Endothelial cell of umbilical vein (primary cell): ENCODE measurements at places on chromosomes 12 and 14. TPM values are rescaled to one million over a fixed set of nuclear protein-coding genes. Genes with fewer than 3 reads are reported as not detected.

DNA sequence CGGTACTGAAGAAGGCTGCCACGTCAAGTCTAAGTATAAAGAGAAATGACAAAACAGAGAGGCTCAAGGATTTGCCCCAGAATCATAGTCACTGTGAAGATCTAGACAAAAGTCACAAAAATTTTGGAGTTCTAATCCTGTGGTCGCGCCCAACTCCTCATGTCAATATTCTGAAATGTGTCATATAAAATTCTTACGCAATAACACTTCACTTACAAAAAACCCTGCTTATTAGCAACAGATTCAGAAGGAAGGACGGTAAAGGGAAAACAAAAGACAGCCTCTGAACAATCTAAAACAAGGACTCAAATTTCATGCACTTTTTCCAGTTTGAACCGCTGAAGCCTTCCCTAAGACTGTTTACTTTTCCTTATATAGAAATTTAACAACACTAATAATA is 94.7 kb downstream of the TSPAN8 start:
- DNase-seq: no peak

Gene SIX1
- 0.40 and 0.55 TPM in 2 replicates for total RNA-seq

Gene C12orf56
- total RNA-seq: not detected in 2 replicates

- no peak for DNase-seq
Observed at GRCh38 chr14:76490735-76491134, 114.8 kb downstream of the ESRRB start.

GRCh38 chr12:19633641-19634040 is 194.3 kb downstream of the AEBP2 start:
- no peak for DNase-seq

DNA sequence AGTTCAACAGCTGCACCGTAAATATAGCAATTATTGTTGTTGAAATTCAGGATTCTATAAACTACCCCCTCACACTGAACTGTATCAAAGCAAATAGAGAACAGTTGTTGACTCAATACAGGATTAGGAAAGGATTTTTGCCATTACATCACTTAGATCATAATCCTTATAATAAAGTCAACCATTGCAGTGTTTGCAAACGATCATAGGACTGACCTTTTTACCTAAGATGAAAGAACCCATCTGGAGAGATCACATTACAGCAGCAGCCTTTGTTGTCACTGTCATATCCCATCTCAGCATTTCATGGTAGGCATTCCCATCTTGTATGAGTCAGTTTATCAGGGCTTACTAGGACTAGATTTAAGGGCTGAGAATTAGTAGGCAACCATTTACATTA is 96.1 kb downstream of the IPO8 start:
- peak; percentile 52 for DNase-seq

GRCh38 chr12:41930866-41931437 is 213.7 kb downstream of the GXYLT1 start:
- peak; percentile 40 for DNase-seq

Gene SVOP
- total RNA-seq: not detected in 2 replicates

Gene TOMM20L
- not detected in 2 replicates for total RNA-seq

- DNase-seq: no peak
Observed at GRCh38 chr14:95388699-95389098, 69.0 kb upstream of the CLMN start.

GRCh38 chr12:87930627-87931026 is 98.6 kb downstream of the C12orf50 start:
- no peak for DNase-seq

DNA sequence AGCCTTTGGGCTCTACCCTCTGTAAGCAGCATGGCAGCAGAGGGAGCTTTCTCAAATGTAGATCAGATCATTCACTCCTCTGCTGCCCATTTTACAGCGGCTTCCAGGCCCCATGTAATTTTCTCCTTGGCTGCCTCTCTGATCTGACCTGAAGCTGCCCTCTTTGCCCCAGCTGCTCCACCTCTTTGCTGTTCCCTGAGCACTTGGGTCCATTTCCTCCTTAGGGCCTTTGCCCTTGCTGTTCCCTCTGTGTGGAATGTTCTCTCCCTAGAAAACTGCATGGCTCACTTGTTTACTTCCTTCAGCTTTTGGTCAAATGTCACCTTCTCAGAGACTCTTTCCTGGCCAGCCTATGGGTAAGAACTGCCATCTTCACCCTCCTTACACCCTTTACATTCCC is 37.2 kb downstream of the SMOC1 start:
- no peak for DNase-seq

GRCh38 chr14:103696070-103696402 is 19.2 kb downstream of the XRCC3 start:
- DNase-seq: no peak

Gene SYCP3
- 0.25 and 0.29 TPM in 2 replicates for total RNA-seq

Gene LALBA
- total RNA-seq: not detected in 2 replicates

Gene CACNA1C
- total RNA-seq: not detected in 2 replicates

- DNase-seq: no peak
Observed at GRCh38 chr12:72036393-72036792, 97.7 kb downstream of the TPH2 start.

DNA sequence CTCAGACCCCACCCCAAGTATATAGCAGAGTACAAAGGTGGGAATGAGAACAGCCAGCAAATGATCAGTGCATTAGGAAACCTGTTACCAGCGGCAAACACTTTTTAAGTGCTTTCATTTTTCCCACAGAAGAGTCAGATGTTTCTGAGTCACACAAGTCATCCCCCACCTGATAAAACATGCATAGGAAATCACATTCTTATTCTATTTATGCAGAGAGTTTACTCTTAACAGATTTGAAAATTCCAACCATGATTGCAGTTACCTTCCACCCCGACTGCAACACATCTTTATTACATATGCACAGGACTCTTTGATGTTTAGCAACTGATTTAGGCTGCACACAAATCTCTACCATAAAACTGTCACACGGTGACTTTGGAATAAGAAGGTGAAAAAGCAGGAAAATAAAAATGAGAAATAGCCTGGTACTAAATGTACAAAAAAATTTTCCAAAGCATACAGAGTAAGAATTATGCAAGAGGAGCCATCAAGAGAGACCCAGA is 236.4 kb downstream of the PAWR start:
- DNase-seq: peak; percentile 93

DNA sequence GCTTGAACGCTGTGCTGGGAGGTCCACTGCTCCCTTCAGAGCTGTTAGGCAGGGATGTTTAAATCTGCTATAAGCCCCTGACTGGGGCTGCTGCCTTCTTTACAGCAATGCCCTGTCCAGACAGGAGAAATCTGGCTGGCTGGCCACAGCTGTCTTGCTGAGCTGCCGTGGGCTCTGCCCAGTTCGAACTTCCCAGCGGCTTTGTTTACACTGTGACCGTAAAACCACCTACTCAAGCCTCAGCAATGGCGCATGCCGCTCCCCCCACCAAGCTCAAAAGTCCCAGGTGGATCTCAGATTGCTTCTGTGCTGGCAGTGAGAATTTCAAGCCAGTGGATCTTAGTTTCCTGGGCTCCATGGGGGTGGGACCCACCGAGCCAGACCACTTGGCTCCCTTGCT is 35.8 kb downstream of the CKAP4 start:
- DNase-seq: no peak

GRCh38 chr12:93991829-93992461 is 156.4 kb upstream of the PLXNC1 start:
- DNase-seq: no peak

DNA sequence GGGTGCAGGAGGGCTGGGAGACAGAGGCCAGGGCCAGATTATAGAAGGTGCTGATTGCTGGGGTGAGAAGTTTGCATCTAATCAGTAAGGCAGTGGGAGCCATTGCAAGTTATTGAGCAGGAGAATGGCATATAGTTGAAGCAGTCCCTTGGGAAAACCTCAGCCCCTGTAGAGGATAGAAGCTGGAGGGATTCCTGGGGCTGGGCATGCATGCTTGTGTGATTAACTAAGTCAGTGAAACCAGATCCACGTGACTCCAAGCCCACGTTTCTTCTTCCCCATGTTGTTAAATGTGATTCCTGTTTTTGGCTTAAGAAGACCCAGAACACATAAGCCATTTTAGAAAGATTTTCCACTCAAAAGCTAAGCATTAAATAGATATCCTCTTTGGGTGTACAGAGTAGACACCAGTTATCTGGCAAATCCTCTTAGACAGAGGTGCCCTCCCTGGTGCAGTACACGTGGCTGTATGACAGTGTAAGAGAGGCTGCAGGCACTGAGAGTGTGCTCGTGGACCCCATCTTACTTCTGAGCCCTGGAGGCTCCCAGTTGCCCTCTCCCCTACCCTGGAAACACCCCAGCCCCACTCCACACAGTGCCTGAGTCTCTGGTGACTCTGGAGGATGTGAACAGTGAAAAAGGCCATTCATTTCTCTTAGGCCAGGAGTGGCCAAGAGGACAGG is 3.2 kb downstream of the C14orf132 start:
- DNase-seq: no peak

- DNase-seq: no peak
Observed at GRCh38 chr14:60204843-60205774, 39.9 kb upstream of the DHRS7 start.

DNA sequence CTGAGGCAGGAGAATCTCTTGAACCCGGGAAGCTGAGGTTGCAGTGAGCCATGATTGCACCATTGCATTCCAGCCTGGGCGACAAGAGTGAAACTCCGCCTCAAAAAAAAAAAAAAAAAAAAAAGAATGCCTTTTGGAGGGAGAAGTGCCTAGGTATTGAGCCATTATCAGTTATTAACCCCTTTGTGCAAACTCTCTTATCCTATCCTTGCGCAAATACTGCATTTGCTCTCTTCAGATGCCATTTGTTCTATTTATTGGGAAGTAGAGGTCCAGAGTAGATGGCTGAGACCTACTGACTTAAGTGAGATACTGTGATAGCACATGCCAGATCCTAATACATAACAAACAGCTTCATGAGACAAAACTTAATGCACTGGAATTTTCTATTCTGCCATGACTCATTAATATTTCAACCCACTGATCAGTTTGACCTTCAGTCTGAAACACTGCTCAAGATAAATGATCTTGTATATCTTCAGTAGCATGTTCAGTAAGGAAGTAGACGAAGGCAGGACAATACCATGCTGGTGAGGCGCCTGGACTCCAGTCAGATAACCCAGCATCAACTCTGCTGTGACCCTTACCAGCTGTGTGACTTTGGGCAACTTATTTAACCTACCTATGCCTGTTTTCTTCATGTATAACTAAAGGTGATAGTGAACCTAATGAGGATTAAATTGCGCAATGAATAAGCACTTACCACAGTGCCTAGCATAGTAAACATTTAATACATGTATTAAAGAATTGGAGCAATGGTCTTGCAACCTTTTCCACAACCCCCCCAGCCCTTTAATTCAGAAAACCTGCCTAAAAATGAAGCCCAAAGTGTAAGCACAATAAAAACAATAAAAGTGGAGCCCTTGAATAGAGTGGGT is 5.7 kb upstream of the DNAAF2 start:
- no peak for DNase-seq

DNA sequence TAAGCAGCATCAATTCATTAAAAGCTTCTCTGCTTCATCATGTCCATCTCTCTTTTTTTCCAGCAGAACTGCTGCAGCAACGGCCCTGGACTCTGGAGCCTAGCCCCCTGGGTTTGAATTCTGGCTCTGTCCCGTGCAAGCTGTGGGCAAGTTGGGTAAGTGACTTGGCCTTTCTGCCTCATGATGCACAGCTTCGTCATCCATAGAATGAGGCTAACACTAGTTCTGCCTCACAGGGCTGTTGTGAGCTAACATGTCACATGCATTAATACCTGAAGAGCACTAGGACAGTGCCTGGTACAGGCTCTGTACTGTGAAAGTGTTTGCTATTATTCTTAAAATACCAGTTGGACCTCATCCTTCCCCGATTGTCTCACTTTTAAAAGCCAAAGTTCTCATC is 4.2 kb downstream of the KRT82 start:
- DNase-seq: no peak

DNA sequence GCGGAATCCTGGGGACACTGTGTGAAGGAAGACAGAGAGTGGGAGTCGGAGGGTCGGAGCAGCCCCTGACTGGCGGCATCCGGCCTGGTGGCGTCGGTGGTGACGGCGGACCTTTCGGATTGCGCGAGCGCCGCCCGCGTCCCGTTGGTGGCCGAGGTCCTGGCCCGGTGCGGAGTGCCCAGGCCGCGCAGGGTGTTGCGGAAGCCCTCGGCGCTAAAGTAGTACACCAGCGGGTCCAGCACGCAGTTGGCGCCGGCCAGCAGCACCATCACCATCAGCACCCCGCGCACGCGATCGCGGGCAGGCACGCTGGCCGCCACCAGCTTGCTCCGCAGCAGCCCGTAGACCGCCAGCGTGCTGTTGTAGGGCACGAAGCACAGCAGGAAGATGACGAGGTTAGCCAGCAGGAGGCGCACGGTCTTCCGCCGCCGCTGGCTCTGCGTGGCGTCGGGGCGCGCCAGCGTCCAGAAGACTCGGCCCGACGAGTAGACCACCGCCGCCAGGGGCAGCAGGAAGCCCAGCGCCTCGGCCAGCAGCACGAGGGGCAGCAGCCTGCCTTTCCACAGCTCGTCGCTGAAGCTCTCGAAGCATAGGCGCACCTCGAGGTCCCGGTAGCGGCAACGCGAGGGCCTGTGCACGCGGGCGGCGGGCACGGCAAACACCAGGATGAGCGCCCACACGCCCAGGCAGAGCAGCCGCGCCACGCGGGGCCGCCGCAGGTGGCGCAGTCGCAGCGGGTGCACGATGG is 13.1 kb upstream of the CHD4 start:
- DNase-seq: peak; percentile 79

Gene ETFBKMT
- total RNA-seq: 2.4 and 3.1 TPM in 2 replicates

- no peak for DNase-seq
Observed at GRCh38 chr14:93137864-93138263, 22.1 kb upstream of the ITPK1 start.

GRCh38 chr14:101934601-101935150 is 29.7 kb upstream of the DYNC1H1 start:
- no peak for DNase-seq

Gene NANOG
- not detected in 2 replicates for total RNA-seq

Gene RFX4
- total RNA-seq: not detected in 2 replicates

GRCh38 chr12:43206396-43206795 is 345.6 kb downstream of the ADAMTS20 start:
- DNase-seq: no peak

Gene GPR132
- total RNA-seq: not detected in 2 replicates

- no peak for DNase-seq
Observed at GRCh38 chr14:34137001-34137745, 186.3 kb upstream of the EGLN3 start.

DNA sequence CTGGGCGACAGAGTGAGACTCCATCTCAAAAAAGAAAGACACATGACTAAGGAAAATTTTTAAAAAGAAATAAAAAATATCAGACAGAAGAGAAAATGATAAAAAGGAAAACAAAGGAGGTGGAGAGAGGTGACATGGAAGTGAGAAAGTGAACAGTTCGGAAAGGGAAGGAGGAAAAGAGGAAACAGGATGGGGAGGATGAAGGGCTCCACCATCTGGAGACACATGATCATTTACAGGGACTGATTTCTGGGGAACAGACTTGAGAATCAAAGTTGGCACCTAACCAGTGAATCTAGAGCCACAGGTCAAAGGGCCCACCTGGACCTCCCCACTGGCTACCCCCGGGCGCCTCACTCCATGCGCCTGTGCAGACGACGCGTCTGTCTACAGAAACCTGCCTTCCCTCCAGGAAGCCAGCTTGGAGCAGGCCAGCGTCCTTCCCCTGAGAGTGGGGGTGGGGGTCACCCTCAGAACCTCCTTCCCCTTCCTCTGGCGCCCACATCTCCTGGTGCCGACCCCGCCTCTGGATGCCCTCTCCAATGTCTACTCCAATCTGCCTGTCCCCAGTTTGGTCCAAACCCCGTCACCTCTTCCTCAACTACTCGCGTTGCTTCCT is 60.5 kb downstream of the AMN start:
- DNase-seq: no peak
